CD4-positive, alpha-beta T cell treated with Interleukin-2 at 100 ng/mL for 4 hours (primary cell): ENCODE measurements at places on chromosomes 5 and 9.
A peak's percentile ranks its signal among the peaks of the same experiment; 100 is the strongest.

- DNase-seq, result no peak
Observed at GRCh38 chr5:17024686-17025180, 88.6 kb upstream of the MYO10 start.

- no peak for DNase-seq
Observed at GRCh38 chr9:133342570-133342969, 5.4 kb downstream of the MED22 start.

DNA sequence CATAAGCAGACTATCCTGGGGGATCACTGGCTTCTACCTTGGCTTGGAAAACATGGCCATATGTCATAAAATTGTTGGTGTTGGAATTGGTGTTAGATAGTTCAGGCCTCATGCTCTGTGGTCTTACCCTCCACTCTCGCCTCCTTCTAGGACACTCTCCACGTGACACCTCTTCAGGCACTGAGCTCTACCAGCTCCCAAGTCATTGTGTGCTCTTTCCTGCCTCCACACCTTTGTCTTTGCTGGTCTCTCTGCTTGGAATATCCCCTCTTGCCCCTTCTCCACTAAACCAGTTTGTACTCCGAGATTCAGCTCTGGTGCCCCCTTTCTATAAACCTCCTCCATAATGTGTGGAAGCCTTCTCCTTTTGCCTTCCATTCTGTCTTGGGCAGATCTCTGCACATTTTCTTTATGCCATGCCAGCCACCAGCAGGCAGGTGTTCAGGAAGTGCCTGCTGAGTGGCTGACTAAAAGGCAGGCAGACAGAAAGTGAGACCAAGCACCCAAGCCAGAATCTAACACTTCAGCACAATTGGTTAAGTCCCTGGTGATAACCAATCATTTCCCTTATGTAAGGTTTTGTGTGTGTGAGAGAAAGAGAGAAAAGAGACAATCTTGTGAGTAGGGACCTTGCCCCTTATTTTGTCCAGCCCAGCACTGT, 37.7 kb downstream of the SAR1B start:
- DNase-seq, result no peak

DNA sequence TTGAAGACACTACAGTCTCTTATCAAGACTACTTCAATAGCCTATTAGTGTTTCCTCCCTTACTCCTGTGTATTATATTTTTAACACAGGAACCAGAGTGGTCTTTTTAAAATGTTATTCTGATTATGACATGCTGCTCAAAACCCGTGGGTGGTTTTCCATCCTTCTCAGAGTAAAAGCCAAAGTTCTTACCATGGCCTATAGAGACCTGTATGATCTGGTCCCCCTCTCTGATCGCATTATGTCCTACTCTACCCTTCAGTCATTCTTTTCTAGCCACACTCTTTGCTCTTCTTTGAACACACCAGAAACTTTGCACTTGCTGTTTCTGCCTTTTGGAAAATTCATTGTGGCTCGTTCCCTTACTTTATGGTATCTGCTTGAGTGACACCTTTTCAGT, 13.8 kb downstream of the RECK start:
- no peak for DNase-seq

- DNase-seq, result no peak
Observed at GRCh38 chr9:130264414-130265350, 878 bp upstream of the HMCN2 start.

DNA sequence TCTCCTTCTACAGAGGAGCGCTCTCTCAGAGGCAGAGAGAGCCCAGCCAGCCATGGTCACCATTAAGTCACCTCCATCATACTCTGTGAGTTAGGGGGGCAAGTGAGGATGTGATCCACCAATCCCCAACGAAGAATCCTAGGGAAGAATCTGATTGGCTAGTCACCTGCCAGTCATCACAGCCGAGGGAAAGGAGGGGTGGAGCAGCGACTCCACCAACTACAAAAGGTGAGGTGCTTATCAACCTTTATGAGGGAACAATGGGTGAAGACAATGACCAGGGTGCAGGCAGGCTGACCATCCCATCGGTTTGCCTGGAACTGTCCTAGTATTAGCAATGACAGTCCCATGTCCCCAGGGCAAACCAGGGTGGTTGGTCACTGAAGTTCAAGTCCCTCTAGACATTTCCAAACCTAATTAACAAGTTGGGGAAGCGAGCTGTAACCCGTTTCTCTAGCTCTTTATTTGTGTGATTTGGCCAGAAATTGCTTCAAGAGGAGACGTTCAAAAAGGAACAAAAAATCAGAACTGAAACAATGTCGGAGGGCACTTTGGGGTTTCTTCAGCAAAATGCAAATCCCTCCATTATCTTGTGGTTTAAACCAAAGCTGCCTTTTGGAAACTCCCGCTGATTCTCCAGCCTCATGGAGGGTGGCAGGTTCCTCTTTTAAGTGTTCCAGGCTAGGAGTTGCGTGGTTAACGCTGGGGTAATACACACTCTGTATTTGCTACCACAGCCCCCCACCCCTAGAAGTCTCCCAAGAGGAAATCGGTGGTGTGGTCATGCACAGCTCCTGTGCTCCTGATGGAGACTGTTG, 18.8 kb upstream of the FCN1 start:
- DNase-seq, result no peak

GRCh38 chr9:16132513-16132912, 579.7 kb downstream of the CCDC171 start:
- DNase-seq, result no peak

DNA sequence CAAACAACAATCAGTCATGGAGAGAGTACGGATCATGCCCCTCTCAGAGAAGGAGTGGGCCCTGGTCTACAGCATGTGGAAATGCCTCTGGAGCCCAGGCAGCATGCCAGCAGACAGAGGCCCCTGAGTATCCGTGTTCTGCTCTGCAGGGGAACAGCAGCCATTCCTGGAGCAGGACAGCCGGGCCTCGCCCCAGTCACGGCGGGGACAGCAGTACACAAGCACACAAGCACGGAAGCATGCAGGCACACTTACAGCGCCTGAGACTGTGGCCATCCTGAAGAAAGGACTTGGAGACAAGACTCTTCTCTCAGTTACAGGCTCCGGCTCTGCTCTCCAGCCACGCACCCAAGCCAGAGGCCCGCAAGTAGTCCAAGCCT, 102.6 kb upstream of the ALDH1B1 start:
- DNase-seq, result no peak

GRCh38 chr5:40962207-40962955, 53.1 kb downstream of the C7 start:
- DNase-seq, result no peak

DNA sequence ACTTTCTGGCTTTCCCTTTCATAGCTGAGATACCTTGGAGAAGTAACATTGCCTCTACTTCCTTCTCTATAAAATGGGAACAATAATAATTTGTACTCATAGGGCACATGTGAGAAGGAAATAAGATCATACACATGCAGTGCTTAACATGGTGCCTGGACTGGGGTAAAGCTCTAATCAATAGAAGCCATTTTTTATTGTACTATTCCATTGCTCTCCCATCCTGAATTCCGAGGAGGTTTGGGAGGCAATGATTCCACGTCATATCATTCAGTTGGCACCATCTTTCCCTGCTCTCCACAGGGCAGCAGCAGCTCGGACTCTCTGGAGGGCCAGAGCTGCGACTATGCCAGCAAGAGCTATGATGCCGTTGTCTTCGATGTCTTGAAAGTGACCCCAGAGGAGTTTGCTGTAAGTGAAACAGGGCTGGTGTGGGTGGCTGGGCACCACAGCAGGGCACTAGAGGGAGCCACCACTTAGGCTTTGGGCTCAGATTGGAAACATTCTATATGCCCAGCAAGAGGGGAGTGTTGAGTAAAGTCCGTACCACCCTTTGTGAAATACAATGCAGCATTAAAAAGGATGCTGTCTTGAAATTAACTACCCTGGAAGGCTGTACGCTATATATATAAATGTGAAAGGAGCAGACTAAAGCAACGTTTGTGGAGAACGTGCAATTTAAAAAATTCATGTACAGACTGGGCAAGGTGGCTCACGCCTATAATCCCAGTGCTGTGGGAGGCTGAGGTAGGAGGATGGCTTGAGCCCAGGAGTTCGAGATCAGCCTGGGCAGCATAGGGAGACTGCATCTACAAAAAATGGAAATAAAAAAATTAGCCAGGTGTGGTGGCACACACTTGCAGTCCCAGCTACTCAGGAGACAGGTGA, 51.2 kb downstream of the RALGPS1 start:
- DNase-seq, result peak; percentile 51

DNA sequence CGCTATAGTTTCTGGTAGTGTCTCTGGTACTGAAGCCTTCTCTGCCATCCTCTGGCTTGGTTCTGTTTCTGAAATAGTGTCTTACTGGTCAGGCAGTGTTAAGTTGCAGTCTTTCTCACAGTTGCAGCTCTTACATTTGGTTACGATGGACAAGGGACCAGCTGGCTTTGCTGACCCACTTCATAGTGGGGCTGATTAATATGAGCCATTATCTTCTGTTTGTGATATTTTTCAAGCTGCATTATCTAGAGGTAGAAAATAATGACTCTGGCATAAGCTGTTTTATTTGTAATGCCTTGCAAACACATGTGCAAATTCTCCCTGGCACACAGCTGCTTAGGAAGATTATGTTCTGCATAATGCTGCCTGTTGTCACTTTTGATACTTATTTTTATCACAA, 199.1 kb downstream of the KDM4C start:
- no peak for DNase-seq

- no peak for DNase-seq
Observed at GRCh38 chr5:10303699-10304170, 4.0 kb downstream of the CMBL start.

- DNase-seq, result no peak
Observed at GRCh38 chr5:58016358-58016757, 443.5 kb downstream of the PLK2 start.

DNA sequence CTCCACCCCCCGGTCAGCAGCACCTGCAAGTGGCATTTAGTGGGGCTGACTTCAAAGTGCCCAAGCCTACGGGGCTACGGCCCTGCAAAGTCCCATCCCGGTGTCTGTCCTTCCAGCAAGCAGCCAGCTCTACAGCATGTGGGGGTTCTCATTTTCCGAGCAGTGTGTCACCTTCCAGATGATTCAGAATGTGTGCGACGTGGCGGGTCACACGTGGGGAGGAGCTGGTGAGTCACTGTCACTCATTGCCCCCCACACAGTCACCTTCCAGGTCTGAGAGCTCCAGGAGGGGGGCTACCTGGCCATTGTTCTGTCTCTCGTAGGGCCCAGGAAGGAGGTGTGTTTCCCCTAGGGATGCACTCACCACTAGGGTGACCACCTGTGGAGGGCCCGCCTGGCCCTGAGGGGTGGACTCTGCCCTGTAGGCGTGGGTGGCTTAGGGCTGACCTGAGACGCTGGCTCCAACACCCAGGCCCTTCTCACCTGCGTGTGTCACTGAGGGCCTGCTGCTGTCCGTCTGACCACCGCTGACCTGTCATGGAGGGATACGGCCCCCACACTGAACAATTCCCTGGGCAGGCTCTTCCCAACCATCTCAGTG, 70.2 kb downstream of the SEMA4D start:
- peak; percentile 83 for DNase-seq

DNA sequence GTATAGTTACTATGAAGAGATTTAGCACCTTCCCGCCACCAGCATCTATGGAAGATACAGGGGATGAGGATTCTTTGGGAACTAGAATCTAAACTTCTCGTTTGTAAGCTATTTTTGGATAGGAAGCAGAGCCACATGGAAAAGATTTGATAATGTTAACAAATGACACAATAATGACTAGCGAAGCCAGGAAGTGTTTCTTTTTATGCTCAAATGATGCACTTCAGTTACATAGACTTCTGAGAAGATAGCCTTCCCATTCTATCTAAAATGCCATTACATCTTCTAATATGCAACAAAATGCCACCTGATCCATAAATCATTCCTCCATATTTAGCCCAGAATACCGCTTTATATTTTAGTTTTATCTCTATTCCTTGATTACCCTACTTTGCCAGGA, 17.0 kb upstream of the TNC start:
- no peak for DNase-seq
